SK-MEL-5 (cell line): ENCODE measurements at places on chromosomes 1 and 21. TPM values are rescaled to one million over a fixed set of nuclear protein-coding genes. Genes with fewer than 3 reads are reported as not detected.

The PLA2G2D gene
- total RNA-seq = not detected in 2 replicates

DNA sequence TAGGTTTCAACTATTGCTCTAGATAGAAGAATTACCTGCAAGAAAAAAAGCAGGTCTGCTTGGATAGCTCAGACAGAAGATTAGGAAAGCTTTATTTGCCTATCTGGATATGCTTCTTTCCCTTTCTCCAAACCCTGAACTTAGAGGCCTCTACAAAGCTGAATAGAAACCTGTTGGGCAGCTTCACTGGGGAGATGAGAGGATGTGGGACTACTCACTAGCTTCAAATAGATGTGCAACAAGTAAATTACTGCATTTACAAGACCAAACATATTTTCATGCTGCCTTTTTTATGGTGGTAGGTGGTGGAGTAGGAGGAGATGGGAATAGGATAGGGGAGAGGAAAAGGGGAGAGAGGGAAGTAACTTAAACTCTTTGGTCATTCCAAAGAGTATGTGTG is 6.4 kb downstream of the CLCA2 start:
- no peak for DNase-seq

The IGFN1 gene
- total RNA-seq = 0.19 and 0.50 TPM in 2 replicates

The CD34 gene
- total RNA-seq = 0.21 TPM in 1 of 2 replicates, not detected in the other

The NPL gene
- 6.7 and 7.0 TPM in 2 replicates for total RNA-seq

The IL22RA1 gene
- total RNA-seq = 0.37 and 0.77 TPM in 2 replicates

The HMCN1 gene
- total RNA-seq = 128 and 150 TPM in 2 replicates

DNA sequence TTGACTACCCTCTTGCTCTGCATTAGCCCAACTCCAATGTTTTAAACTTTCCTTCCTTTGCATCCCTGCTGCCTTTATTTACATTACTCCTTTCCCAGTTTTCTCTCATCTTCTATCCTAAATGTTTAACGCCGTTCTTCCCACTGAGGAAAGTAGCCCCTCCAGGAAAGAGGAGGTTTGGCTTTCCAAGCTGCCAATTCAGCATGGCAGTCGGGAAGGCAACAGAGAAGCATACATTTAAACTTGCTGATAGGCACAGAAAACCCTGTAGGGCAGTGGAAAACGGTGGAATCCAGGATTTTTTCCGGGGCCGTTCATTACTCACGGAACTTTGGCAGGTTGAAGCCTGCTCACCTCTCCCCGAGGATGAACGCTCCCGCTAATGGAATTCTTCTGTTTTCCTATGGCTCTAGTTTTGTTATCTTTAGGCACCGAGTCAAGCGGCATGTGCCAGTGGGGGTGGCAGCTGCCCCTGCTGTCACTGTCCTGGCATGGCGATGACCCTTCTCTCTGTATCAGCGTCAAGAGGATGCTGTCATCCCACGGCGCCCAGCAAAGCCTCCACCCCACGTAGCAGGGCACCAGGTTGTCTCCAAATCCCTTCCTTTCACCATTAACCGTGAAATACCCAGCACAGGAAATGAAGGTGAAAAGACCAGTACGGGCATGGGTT is 48.3 kb downstream of the ZBTB18 start:
- DNase-seq = no peak

DNA sequence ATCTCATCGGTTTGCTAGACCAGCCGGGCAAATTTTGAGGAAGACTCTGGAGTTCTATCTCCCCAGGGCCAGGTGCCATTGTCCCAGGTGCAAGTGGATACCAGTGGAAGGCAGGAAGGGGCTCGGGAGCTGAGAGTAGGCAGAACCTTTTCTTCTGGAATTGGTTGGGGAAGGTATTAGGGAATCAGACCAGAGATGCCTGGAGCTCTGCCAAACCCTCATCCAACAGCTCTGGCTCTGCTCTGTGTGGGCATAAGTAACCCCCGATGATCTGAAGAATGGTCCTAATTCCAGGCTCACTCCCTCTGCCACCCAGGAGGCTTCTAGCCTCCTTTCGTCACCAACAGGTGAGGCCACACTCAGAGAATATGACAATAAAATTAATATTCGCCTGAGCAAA is 69.9 kb downstream of the PGBD5 start:
- no peak for DNase-seq

The NHLH2 gene
- total RNA-seq = not detected in 2 replicates

DNA sequence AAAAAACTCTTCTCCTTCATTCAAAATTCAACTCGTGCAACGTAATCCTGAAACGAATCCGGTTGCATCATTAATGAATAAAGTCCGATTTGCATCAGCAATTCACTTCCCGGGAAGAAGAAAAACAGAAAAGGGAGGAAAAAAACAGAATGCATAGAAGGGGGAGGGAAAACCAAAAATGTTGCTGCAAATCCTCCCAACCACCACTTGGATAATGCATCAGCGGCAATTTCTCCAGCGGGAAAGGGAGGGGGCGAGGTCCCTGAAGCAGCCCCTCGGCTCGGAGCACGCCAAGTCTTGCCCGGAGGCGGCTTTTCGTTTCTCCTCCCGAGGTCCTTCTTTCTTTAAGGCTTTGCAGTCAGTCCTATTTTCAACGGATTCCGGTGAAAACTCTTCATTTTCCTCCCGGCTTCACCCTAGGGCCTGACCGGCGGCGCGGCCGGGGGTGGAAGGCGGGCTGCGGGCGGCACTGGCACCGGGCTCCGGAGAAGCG is 723 bp downstream of the CDC42BPA start:
- peak; percentile 72 for DNase-seq

The KDF1 gene
- not detected in 2 replicates for total RNA-seq

The HCRTR1 gene
- total RNA-seq = not detected in 2 replicates

- DNase-seq = no peak
Observed at GRCh38 chr1:225146478-225146877, 217.0 kb downstream of the DNAH14 start.

The CNN3 gene
- total RNA-seq = 87.8 and 92.9 TPM in 2 replicates

DNA sequence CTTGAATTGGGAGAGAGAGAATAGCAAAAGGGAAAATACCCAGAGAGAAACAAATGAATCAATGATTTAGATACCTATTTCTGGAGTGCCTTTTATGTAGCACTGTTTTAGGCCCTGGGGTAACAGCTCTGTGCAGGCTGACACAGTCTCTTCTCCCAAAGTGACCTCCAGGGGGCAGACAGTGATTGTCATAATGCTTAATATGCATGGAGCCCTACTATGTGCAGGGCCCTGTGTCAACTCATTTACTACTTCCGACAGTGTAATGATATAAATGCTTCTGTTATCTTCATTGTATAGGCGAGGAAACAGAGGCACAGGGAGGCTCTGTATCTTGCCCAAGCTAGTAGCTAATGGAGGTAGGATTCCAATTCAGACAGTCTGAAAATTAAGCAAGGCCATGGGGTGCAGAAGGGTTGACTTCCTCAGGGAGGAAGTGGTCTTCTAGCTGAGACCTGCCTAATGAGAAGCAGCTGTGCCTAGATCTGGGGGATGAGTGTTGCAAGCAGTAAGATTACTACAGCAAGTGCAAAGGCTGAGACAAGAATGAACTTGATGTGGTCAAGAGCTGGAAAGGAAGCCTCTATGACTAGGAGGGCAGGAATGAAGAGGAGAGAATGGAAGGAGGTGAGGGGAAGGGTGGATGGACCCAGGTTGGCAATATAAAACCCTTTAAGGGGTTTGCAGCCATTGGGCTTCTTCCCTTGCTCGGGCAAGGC is 16.2 kb upstream of the SERINC2 start:
- DNase-seq = no peak

DNA sequence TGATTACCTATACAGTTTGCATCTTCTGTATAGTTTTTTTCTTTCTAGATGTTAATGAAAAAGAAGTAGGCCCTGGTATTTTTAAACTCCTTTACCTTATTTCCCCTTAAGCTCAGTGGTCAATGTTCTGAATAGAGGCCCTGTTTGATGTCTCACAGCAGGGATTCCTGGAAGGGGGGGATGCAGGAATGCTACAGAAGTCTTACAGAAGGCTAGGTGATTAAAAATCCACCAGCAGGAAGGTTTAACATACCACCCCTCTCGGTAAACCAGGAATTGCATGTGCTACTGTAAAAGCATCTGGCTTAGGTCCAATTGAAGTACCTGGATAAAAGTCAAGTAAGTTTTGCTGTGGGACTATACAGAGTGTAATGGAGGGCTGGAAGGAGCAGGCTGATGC is 78.3 kb downstream of the NOS1AP start:
- peak; percentile 27 for DNase-seq

DNA sequence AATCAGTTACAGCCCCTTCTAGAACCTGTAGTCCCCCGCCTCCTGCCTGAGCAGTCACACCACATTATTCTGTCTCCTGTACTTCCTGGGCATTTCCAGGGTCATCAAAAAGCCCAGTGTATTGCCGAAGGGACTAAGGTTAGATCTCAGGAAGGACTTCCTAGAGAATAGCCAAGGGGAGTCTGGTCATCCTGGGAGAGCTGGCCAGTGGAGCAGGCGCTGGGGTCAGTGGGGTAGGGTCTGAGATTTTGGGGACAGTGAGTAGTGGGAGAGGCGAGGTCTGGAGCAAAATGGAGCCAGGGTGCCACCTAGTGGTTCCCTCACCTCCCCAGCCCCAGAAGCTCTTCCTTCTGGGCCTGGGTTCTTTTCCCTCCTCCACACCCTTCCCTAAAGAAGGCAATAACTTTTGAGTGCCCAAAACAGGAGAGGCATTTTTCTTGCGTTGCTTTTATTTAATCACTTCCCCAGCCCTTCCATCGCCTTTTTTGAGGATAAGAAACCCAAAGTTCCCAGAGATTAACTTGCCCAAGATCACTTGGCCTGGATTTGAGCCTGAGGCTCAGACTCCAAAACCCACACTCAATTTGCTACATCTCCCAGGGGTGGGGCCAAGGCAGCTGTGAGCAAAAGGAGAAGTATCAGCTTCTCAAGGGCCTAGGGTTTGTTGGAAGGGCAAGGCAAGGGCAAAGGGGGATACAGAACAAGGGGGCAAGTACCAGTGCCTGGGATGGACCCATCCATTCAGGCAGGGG is 7.3 kb upstream of the PMVK start:
- peak; percentile 59 for DNase-seq

- DNase-seq = peak; percentile 76
Observed at GRCh38 chr1:191641420-191642260, 516.6 kb upstream of the RGS18 start.

- no peak for DNase-seq
Observed at GRCh38 chr1:79822053-79822452, 815.5 kb upstream of the ADGRL4 start.

The C1orf74 gene
- total RNA-seq = 3.4 and 4.8 TPM in 2 replicates

DNA sequence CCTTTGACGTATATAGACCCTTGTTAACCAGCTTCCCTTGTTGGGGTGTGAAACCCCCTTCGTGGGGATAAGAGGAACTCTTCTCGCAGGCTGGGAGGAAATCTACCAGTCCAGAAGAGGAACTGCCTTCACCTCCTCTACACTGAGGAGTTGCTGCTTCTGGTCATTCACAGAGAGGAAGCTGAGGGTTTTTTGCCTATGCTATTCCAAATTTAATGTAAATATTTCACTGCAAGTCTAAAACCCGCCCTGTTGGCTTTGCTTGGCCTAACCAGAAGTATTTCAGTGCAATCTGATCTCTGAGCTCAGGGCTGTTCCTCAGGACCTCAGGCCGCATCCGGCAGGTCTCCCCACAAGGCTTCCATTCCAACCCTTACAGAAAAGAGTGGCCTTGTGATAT is 150.1 kb downstream of the HIVEP3 start:
- no peak for DNase-seq

The IVL gene
- not detected in 2 replicates for total RNA-seq

GRCh38 chr1:107840725-107841124 is 124.3 kb downstream of the VAV3 start:
- no peak for DNase-seq

- DNase-seq = no peak
Observed at GRCh38 chr1:173867141-173867752, 542 bp downstream of the GAS5 start.

DNA sequence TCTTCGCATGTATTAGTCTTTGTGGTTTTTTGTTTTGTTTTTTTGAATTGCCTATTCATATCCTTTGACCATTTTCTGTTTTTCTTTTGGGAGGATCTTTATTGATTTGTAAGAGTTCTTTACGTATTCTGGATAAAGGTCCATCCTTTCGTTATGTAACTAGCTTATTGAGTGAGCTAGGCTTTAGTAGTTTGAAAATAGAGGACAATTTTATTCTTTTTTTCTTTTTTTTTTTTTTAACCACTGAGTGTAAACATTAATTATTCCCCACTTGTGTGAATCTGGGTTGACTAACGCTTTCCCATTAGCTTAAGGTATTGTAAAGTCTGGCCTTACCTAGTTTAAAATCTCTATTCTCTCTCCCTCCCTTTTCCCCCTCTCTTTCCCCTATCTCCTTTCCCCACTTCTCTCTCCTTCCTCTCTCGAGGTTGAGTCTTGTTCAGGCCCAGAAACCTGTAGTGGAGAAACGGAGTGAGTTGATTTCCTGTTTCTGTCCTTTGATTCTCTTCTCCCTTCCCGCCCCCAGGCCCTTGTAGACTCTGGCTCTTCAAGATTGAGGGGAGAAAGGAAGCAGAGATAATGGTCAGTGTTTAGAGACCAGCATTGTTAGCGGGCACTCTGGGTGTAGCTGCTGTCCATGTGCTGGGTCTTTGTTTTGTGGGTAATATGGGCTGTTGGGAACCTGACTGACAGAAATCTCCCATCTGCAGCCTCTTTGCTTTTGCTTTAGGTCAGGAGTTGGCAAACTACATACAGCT is 1.5 kb downstream of the MORC3 start:
- peak; percentile 51 for DNase-seq

- no peak for DNase-seq
Observed at GRCh38 chr1:229964281-229964680, 102.8 kb upstream of the GALNT2 start.

The MDM4 gene
- 15.8 and 21.9 TPM in 2 replicates for total RNA-seq

The DNAI4 gene
- 0.05 and 0.40 TPM in 2 replicates for total RNA-seq

DNA sequence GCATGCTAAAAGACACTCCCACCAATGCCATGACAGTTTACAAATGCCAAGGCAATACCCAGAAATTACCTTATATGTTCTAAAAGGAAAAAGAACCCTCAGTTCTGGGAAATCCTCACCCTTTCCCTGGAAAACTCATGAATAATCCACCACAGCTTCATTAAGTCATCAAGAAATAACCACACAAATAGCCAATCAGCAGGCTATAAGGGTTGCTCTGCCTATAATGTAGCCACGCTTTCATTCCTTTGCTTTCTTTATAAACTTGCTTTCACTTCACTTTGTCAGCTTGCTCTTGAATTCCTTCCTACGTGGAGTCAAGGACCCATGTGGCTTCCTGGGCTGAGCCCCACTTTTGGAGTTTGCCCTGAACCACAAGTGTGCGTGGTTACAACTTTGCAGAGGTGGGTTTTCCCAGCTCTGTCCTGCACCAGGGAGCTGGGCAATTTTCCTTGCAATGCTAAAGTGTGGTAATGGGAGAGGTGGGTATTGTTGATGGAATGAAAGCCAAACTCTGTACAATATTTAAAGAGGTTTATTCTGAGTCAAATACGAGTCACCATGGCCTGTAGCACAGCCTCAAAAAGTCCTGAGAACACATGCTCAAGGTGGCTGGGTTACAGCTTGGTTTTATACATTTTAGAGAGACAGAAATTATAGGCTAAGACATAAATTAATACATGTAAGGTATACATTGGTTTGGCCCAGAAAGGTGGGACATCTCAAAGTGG is 42.2 kb upstream of the COG2 start:
- no peak for DNase-seq

DNA sequence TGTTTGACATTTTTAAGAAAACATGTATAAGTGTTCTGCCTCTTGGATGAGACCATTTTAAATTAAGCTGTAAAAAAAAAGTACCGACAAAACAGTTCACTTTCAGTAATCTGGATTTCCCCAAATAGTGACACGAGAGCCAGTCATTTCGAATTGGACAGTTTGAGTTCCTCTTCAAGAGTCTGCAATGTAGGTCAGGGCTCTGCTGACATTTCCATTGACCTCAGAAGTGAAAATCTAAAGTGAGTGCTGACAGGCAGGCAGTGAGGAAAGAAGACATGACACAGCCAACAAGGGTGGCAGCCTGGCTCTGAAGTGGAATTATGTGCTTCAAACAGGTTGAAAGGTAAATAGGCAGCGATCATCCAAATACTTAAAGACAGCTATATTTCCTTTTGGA is at the start of gene IL23R:
Gene IL23R, plus strand, starts transcription at position 259 of the 400 bp plus-strand sequence. CDS start 1,667 bp downstream, outside the sequence.
- no peak for DNase-seq
